ENCODE measurements at places on chromosomes 4 and X. TPM values are rescaled to one million over a fixed set of nuclear protein-coding genes. Genes with fewer than 3 reads are reported as not detected.
A peak's percentile ranks its signal among the peaks of the same experiment; 100 is the strongest.

DNA sequence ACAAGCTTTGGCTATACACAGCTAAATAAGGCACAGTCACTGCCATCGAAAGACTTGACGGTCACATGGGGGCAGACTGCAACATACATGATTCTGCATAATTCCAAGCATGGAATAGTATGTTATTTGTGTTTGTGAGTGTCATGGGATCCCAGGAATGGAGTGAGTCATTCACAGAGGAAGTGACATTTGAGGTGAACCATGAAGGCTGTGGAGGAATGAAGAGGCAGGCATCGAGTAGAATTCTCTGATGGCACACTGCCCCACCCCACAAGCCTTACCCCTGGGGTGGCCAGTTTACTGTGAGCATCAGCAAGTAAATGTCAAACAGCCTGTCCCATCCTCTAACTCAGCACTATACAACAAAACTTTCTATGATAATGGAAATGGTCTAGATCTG lies 619.7 kb downstream of the MID1IP1 start:
- H3K4me1 ChIP-seq: no peaks in the 10 kb centered on the region
- no peak for DNase-seq
- H3K27me3 ChIP-seq: peaks cover 14% of the 10 kb centered on the region
- no peak overlapping the region for H3K27ac ChIP-seq

DNA sequence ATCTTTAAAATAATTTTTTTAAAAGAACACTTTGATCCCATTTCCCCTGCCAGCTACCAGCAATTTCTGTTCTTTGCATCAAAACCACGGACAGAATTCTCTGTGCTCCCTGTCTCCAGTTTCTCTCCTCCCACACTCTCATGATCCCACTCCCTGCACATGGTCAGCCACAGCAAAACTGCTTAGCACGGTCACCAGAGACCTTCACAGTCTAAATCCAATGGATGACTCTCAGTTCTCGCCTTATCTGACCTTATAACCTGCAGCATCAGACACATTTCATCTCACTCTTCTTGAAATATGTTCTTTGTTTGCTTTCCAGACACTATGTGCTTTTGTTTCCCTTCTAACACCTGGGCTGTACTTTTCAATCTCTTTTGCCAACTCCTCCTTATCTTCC lies 131.5 kb downstream of the NR3C2 start:
- H3K27me3 ChIP-seq: no peaks in the 10 kb centered on the region
- H3K27ac ChIP-seq: no peak overlapping the region
- DNase-seq: no peak
- no peaks in the 10 kb centered on the region for H3K4me1 ChIP-seq
- no peak overlapping the region for H3K4me3 ChIP-seq
- H3K36me3 ChIP-seq: no peaks in the 10 kb centered on the region

- H3K27ac ChIP-seq: no peak overlapping the region
- no peaks in the 10 kb centered on the region for H3K36me3 ChIP-seq
- peaks cover 7% of the 10 kb centered on the region for H3K4me1 ChIP-seq
- no peak for DNase-seq
Observed at GRCh38 chrX:154715825-154716224, 35.1 kb downstream of the GAB3 start.

DNA sequence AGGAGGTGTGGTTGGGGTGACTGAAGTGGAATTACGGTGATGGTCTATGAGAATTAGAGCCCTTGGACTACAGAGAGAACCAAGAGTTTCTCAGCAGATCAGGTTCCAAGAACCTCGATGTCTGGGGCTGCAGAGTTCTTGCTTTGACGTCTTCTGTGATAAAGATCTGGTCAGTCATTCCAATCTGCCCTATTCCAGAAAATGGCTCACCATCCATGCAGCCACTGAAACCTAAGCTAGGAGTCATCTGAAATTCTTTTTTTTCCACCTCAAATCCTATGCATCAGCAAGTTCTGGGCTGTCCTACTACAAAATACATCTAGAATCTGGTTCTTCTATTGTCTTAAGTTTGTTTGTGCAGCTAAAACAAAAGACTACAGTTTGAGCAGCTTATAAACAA lies 254.4 kb upstream of the PGRMC2 start:
- DNase-seq: no peak
- H3K27me3 ChIP-seq: no peaks in the 10 kb centered on the region
- no peak overlapping the region for H3K4me3 ChIP-seq
- H3K27ac ChIP-seq: no peak overlapping the region

GRCh38 chrX:72009731-72010130 lies 99.1 kb downstream of the NHSL2 start:
- H3K27ac ChIP-seq: no peak overlapping the region
- no peaks in the 10 kb centered on the region for H3K36me3 ChIP-seq
- peaks cover 52% of the 10 kb centered on the region for H3K27me3 ChIP-seq
- H3K4me1 ChIP-seq: no peaks in the 10 kb centered on the region
- H3K4me3 ChIP-seq: no peak overlapping the region

GRCh38 chr4:19178835-19179234 lies 1072.9 kb upstream of the SLIT2 start:
- no peaks in the 10 kb centered on the region for H3K4me1 ChIP-seq
- H3K27ac ChIP-seq: no peak overlapping the region
- no peak for DNase-seq
- H3K36me3 ChIP-seq: no peaks in the 10 kb centered on the region
- H3K27me3 ChIP-seq: no peaks in the 10 kb centered on the region

DLG3 gene
- total RNA-seq: 27.1 TPM

DNA sequence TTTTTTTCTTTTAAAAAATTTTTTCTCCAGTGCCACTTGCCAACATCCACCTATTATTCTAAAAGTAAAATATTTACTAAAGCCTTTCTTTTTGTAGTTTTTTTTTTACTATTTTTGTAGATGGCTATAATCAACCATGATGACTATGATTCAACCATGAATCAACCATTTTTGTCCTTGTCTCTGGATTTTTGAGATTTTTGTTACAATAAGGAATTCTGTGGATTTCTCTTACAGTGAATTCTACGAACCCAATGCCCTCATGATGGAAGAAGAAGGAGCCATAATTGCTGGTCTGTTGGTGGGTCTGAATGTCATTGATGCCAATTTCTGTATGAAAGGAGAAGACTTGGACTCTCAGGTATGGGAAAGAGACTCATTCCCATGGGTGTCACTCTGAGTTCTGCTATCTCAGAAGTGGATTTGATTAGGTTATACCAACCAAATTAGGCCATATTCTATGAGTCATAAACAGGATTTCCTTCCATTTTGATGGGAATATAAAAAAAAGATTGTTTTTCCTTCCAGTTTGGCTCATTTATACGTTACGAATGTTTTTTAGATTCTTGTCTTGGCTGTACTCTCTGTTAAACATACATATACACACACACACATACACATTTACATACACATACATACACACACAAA lies 46.7 kb downstream of the RUFY3 start:
- H3K27me3 ChIP-seq: no peaks in the 10 kb centered on the region
- H3K4me1 ChIP-seq: no peaks in the 10 kb centered on the region
- peaks cover 41% of the 10 kb centered on the region for H3K36me3 ChIP-seq
- H3K4me3 ChIP-seq: no peak overlapping the region

DNA sequence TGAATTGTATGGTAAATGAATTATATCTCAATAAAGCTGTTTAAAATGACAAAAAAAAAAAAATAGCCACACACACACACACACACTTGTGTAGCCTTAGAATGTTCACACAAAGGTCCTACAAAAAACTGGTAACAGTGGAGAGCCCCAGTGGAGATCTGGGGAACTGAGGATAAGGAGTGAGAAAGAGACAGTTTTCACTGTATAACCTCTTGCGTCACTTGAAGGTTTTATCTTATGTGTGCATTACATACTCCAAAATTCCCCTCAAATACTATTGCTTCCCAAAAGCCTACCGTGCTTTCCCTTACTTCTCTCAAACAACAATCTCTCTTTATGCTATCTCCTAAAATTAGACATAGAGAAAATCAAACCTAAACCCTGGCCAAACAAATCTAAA lies 67.8 kb downstream of the SMC1A start:
- peaks cover 15% of the 10 kb centered on the region for H3K27me3 ChIP-seq
- H3K4me1 ChIP-seq: no peaks in the 10 kb centered on the region
- H3K4me3 ChIP-seq: no peak overlapping the region
- H3K27ac ChIP-seq: no peak overlapping the region

GLRA3 gene
- total RNA-seq: not detected

DNA sequence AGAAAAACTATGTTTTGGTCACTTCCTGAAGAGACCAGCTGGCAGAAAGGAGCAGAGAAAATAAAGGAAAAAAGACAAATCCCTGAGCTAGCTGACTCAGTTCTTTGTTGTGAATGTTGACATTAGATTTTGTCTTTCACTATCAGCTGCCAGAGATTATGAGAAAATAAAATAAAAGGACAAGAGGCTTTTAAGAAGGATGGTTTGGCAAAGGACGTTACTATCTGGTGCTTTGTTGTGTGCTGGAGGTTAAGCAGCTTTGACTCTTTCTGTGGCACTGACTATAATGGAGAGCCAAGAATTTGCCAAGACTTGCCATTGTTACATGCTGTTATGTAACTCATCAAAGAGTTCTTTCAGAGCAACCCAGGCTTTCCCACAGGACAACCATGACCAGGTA lies 12.1 kb downstream of the ASB5 start:
- DNase-seq: peak; percentile 39
- H3K4me3 ChIP-seq: no peak overlapping the region
- no peaks in the 10 kb centered on the region for H3K36me3 ChIP-seq
- peaks cover 17% of the 10 kb centered on the region for H3K4me1 ChIP-seq
- H3K27me3 ChIP-seq: no peaks in the 10 kb centered on the region

NDNF gene
- total RNA-seq: under 0.01 TPM

GRCh38 chrX:149717803-149718202 lies 5.9 kb downstream of the MAGEA11 start:
- no peak for DNase-seq
- no peak overlapping the region for H3K27ac ChIP-seq
- no peaks in the 10 kb centered on the region for H3K36me3 ChIP-seq
- no peak overlapping the region for H3K4me3 ChIP-seq
- H3K27me3 ChIP-seq: peaks cover 2% of the 10 kb centered on the region
- H3K4me1 ChIP-seq: no peaks in the 10 kb centered on the region

DNA sequence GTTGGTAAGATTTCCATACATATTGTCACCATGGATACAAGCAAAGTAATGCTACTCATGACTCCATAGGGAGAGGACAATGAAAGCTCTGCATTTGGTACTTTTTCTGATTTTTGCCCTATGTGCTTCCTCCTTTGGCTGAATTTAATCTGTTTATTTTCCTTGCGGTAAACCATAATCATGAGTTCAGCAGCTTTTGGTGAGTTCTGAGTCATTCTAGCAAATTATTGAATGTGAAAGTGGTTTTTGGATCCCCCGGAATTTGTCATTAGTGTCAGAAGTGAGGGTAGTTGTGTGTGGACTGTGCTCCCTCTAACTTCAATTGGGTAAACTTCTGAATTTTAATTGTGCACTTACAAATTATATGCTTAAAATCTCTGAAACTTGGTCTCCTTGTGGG lies 170.3 kb downstream of the MOSPD2 start:
- no peak overlapping the region for H3K4me3 ChIP-seq
- no peaks in the 10 kb centered on the region for H3K27me3 ChIP-seq
- H3K4me1 ChIP-seq: no peaks in the 10 kb centered on the region
- DNase-seq: no peak
- H3K27ac ChIP-seq: no peak overlapping the region

GRCh38 chrX:72128881-72129280 lies 2.8 kb downstream of the RTL5 start:
- no peak overlapping the region for H3K4me3 ChIP-seq
- no peak for DNase-seq
- peaks cover 2% of the 10 kb centered on the region for H3K4me1 ChIP-seq
- no peaks in the 10 kb centered on the region for H3K36me3 ChIP-seq
- H3K27ac ChIP-seq: no peak overlapping the region

CWH43 gene
- not detected for total RNA-seq

NPY2R gene
- not detected for total RNA-seq

GRCh38 chr4:182547435-182547834 lies 304.2 kb downstream of the TENM3 start:
- no peak overlapping the region for H3K27ac ChIP-seq
- no peak overlapping the region for H3K4me3 ChIP-seq
- H3K27me3 ChIP-seq: no peaks in the 10 kb centered on the region
- no peaks in the 10 kb centered on the region for H3K36me3 ChIP-seq
- no peaks in the 10 kb centered on the region for H3K4me1 ChIP-seq

DNA sequence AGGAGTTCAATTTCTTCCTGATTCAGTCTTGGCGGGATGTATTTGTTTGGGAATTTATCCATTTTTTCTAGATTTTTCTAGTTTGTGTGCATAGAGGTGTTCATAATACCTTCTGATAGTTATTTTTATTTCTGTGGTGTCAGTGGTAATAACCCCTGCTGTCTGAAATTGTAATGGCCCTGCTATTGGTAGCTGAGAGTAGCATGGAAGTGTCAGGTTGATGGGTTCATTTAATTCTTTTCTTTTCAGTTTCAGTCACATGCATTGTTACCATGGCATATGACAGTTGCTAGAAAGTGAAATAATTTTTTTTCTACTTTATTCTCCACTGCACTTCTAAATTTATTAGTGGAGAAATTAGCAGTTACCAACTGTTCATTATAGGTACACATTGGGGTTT lies 20.7 kb downstream of the AR start:
- no peak overlapping the region for H3K27ac ChIP-seq
- H3K4me3 ChIP-seq: no peak overlapping the region
- DNase-seq: no peak
- H3K4me1 ChIP-seq: no peaks in the 10 kb centered on the region
- H3K36me3 ChIP-seq: no peaks in the 10 kb centered on the region
- H3K27me3 ChIP-seq: peaks cover 5% of the 10 kb centered on the region
